T-helper 2 cell treated with Interferon-gamma antibody and Interleukin-4, amounts not matched to agents 100 ng/mL and 5 ng/mL, for 36 hours (primary cell): ENCODE measurements at places on chromosomes 6 and 20. TPM values are rescaled to one million over a fixed set of nuclear protein-coding genes. Genes with fewer than 3 reads are reported as not detected.

TFAP2D gene
- not detected in 2 replicates for total RNA-seq

CASS4 gene
- total RNA-seq = 5.3 and 5.5 TPM in 2 replicates

TAAR2 gene
- total RNA-seq = not detected in 2 replicates

NMBR gene
- total RNA-seq = not detected in 2 replicates

ZSCAN23 gene
- total RNA-seq = 0.43 and 0.86 TPM in 2 replicates

F13A1 gene
- not detected in 2 replicates for total RNA-seq

CRYBG1 gene
- total RNA-seq = 29.1 and 29.8 TPM in 2 replicates

DNAH8 gene
- total RNA-seq = 0.02 and 0.32 TPM in 2 replicates

BPIFA1 gene
- not detected in 2 replicates for total RNA-seq

SNX14 gene
- total RNA-seq = 56.5 and 56.8 TPM in 2 replicates

OR12D3 gene
- total RNA-seq = not detected in 2 replicates

CCDC167 gene
- 70.5 and 72.1 TPM in 2 replicates for total RNA-seq

TCF15 gene
- total RNA-seq = not detected in 2 replicates

MCHR2 gene
- not detected in 2 replicates for total RNA-seq

RPP40 gene
- 6.9 and 9.2 TPM in 2 replicates for total RNA-seq

BPHL gene
- total RNA-seq = 7.7 and 8.6 TPM in 2 replicates

NHSL1 gene
- 0.70 and 0.84 TPM in 2 replicates for total RNA-seq

FNDC11 gene
- total RNA-seq = 0.64 and 0.66 TPM in 2 replicates

LHFPL5 gene
- total RNA-seq = not detected in 2 replicates

RGS17 gene
- total RNA-seq = not detected in 2 replicates

CTAGE9 gene
- not detected in 2 replicates for total RNA-seq

RIPOR2 gene
- total RNA-seq = 182 and 188 TPM in 2 replicates

RIPOR3 gene
- not detected in 2 replicates for total RNA-seq

NNAT gene
- not detected in 2 replicates for total RNA-seq

MOG gene
- total RNA-seq = not detected in 2 replicates

SIRPB2 gene
- total RNA-seq = not detected in 2 replicates

GLP1R gene
- total RNA-seq = not detected in 2 replicates

SLC22A7 gene
- not detected in 2 replicates for total RNA-seq

LY6G6C gene
- 0.25 TPM in 1 of 2 replicates, not detected in the other for total RNA-seq

VGLL2 gene
- total RNA-seq = not detected in 2 replicates

GNL1 gene
- 55.7 and 56.1 TPM in 2 replicates for total RNA-seq

TAF4 gene
- 23.7 and 28.5 TPM in 2 replicates for total RNA-seq

DNMT3B gene
- total RNA-seq = 3.5 and 3.8 TPM in 2 replicates

NDUFAF5 gene
- 25.6 and 26.8 TPM in 2 replicates for total RNA-seq

OPRM1 gene
- not detected in 2 replicates for total RNA-seq

HDGFL1 gene
- total RNA-seq = not detected in 2 replicates

BMP6 gene
- not detected in 2 replicates for total RNA-seq

CRISP3 gene
- not detected in 2 replicates for total RNA-seq

GTSF1L gene
- total RNA-seq = 0.23 TPM in 1 of 2 replicates, not detected in the other

PAK5 gene
- total RNA-seq = not detected in 2 replicates

MYH7B gene
- total RNA-seq = 0.20 TPM in 2 replicates

SLC12A5 gene
- 0.70 TPM in 1 of 2 replicates, not detected in the other for total RNA-seq

CALHM4 gene
- total RNA-seq = not detected in 2 replicates

MAS1 gene
- not detected in 2 replicates for total RNA-seq

LAMA4 gene
- not detected in 2 replicates for total RNA-seq

HLA-DRB1 gene
- 69.9 and 74.8 TPM in 2 replicates for total RNA-seq

RAB44 gene
- total RNA-seq = 0.07 TPM in 2 replicates

ACTL10 gene
- 2.9 and 3.0 TPM in 2 replicates for total RNA-seq

DAAM2 gene
- not detected in 2 replicates for total RNA-seq

AKAP7 gene
- 5.5 and 5.9 TPM in 2 replicates for total RNA-seq

COX4I2 gene
- total RNA-seq = not detected in 2 replicates

CYP24A1 gene
- total RNA-seq = not detected in 2 replicates

HEY2 gene
- not detected in 2 replicates for total RNA-seq

BPIFB1 gene
- total RNA-seq = not detected in 2 replicates

RHAG gene
- total RNA-seq = not detected in 2 replicates

HLA-DOB gene
- 6.5 and 6.9 TPM in 2 replicates for total RNA-seq
